ENCODE measurements at places on chromosomes 4 and X. TPM values are rescaled to one million over a fixed set of nuclear protein-coding genes. Genes with fewer than 3 reads are reported as not detected.

Gene CXorf49
- polyA plus RNA-seq = not detected

DNA sequence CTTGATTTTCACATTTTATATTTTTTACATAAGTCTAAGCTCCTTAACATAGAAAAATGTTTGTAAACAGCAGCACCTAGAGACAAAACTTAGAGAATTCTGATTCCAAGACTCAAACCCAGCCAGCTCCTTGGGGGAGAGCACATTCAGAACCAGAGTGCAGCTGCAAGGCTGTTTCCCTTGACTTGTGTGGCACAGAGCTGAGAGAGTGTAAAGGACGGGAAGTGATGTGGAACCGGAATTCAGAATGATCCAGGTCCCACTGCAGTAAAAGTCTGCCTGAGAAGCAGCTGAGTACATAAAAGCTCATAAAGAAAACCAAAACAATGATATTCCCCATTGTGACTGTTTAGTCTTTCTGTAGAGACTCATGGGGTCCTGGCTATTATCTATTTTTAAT is 713.8 kb downstream of the RAB28 start:
- H3K4me1 ChIP-seq = no peaks in the 10 kb centered on the region
- H3K27ac ChIP-seq = no peak overlapping the region
- DNase-seq = peak; percentile 1
- H3K27me3 ChIP-seq = no peaks in the 10 kb centered on the region
- no peaks in the 10 kb centered on the region for H3K36me3 ChIP-seq

- H3K27me3 ChIP-seq = no peaks in the 10 kb centered on the region
- no peaks in the 10 kb centered on the region for H3K4me1 ChIP-seq
- no peaks in the 10 kb centered on the region for H3K36me3 ChIP-seq
- no peak overlapping the region for H3K27ac ChIP-seq
Measured at GRCh38 chr4:46329118-46329976, 60.6 kb downstream of the GABRA2 start.

Gene FGD1
- 19.8 TPM for polyA plus RNA-seq
